ENCODE measurements at places on chromosomes 5 and 9.

DNA sequence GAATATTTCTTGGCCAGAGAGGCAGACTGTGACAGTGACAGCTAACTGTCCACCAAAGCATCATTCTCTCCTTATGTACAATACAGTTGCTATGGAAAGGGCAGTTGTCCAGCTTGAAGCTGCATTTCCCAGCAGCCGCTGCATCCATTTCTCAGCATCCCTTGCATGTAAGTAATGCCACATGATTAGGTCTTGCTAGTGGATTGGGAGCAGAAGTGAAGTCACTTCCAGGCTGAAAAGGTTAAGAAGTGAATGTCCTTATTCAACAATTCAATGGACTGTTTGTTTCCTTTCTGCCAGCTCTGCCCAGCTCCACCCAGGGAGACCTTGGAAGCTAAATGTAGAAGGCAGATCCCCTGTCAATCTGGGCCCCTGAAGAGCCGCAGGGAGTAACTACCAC is 26.1 kb upstream of the RETREG1 start:
- no peak for DNase-seq

- no peak for DNase-seq
Observed at GRCh38 chr9:107587191-107587963, 97.8 kb upstream of the KLF4 start.

DNA sequence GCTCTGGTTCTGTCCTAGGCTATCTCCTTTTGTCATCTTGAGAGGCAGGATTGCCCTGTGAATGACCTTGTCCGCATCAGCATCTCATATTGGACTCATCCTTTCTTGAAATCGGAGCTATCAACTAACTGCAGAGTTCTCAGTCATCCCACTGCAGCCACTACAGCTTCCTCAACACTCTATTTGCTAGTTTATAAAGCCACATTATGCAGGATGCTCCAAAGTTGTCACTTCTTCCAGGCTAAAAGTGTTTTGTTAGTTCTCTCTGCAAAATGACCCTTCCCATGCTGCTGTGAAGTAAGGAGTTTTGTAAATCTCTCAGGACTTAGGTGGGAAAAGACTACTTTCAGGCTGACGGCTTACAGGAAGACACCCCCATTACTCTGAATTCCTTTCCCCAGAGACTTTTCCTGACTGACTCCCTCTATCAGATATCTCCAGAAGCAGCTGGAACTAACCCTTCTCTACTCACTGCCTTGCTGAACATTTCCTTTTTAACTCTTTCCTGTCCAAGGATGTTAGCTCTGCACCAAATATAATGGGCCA is 257.6 kb downstream of the NFIB start:
- no peak for DNase-seq

GRCh38 chr9:4117835-4118610 is 181.8 kb downstream of the GLIS3 start:
- DNase-seq, result no peak

- no peak for DNase-seq
Observed at GRCh38 chr5:135543485-135544304, 7.9 kb upstream of the NEUROG1 start.

DNA sequence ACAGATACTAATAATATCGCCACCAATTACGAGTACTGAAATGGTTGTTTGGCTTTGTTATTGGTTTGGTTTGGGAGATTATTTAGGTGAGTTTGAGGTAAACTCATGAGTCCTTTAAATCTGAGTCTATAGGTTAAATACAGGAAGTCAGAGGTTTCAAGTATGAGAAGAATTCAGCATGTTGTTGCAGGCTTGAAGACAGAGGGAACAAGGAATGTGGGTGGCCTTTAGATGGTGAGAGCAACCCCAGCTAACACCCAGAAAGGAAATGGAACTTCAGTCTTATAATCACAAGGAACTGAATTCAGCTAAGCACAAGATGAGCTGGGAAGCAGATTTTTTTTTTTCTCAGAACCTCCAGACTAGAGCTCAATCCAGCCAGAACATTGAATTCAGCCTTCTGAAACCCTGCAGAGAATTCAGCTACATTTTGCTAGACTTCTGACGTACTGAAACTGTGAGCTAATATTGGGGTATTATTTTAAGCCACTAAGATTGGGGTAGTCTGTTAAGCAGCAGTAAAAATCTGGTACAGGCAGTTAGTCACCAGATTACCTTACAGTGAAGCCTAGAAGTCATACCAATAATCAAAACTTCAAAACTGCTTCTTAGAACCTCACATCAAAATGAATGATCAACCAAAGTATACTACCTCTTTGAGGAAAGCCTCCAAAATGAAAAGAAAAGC is 216.0 kb upstream of the PUM3 start:
- DNase-seq, result no peak

- DNase-seq, result no peak
Observed at GRCh38 chr9:127561491-127562278, 50.4 kb upstream of the STXBP1 start.

DNA sequence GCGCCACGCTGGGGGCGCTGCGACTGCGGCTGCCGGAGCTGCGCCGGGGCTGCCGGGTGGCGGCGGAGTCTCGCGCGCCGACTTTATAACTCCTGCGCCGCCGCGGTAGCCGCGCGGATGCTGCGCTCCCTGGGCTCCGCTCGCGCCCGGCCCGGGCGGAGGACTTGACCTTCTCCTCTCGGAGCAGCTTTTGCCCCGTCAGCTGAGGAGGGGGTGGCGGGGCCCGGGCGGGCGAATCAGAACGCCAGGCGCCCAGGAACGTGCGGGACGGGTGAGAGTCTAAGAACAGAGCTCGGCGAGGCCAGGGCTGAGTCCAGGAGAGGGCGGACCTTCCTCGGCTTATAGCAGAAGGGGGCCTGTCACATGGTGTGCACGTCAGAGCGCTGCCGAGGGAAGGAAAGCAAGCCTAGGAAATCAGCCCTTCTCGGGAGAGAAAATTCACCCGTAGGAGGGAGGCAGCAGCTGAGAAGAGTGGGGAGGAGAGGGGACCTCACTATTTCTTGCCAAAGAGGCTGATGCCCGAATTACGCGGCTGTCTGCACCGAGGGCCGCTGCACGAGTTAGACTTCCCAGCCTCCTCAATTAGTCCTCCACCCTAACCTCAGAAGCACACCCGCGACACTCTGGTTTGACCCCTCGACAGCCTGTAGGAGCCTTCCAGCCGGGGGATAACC is at the start of gene FOXD1:
Gene FOXD1 (minus strand): TSS at position 315 of the 674 bp plus-strand sequence. CDS start 415 bp downstream, outside the sequence.
- no peak for DNase-seq

DNA sequence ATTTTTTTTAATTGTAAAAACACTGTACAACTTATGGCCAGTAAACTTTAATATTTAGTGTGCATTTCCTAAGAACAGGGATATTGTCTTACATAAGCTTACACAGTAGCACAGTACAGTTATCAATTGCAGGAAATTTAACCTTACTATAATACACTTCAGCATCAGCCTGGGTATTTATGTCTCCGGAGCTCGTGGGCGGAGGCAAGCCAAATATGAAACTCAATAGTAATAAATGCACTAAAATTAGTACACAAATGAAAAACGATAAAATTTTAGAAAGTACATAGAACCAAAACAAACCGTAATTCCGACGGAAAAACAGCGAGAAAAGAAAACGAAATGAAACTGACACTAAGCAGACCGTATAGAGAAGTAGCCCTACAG is 91.2 kb downstream of the ANXA2R start:
- no peak for DNase-seq

GRCh38 chr5:140110646-140110957 is 3.3 kb upstream of the PURA start:
- DNase-seq, result no peak

- DNase-seq, result no peak
Observed at GRCh38 chr9:137972355-137972987, 94.9 kb downstream of the CACNA1B start.

DNA sequence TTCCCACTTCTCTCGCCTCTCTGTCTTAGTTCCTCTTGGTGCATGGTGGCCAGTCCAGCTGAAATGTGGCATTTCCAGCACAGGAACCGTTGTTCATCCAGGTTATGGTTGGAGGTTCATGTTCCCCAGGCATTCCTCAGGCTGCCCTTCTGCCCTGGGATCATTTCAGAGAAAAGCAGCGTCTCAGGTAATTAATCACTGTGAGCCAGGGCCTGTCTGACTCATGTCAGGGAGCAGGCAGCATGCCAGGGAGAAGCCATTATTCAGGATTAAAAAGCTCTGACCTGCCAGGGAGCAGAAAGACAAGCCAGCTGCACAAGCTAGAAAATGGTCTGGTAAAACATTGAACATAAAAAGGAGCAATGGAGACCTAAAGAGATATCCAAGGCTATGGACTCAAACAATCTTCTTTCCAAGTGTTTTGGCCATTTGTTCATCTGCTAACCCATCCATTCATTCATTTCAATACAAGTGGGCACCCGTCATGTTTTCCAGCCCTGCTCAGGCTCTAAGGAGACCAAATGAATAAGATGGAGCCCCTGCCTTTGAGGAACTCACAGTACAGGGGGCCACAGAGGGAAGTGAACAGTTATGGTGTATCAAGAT is 241.4 kb downstream of the DRD1 start:
- no peak for DNase-seq

DNA sequence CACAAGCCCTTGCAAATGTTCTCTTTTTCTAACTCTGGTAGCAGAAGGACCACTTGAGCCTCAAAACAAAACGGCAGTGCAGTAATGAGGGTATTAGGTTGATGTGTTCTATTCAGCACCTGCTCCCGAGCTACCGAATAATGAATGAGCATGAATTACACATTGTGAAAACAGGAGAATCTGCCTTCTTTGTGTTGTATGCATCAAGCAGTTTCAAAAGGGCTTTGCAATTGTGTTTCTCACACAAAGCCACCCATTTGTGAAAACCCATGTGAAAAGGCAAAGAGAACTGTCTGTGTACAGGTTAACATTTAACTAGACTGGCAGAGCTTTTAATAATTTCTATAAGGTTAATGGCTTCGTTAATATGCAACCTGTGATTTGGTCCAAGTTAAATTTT is 97.8 kb downstream of the STK32A start:
- DNase-seq, result no peak

DNA sequence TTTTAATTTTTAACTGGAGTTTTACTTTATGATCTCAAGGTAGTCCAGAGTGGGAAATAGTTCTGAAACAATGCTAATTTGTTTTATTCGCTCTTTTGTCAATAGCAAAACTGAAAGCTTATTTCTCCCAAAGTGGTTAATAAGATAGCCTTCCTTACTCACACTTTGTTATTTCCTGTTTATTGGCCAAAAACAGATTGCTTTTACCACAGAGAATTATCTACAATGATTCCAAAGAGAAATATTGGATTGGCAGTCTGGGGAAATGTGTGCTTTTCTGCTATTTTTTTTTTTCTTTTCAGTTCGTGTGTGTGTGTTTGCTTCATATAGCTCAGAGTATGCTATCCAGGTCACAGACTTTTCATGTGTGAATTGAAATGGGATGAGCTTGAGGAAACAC is 756.7 kb upstream of the RGMB start:
- DNase-seq, result no peak

- no peak for DNase-seq
Observed at GRCh38 chr5:58490402-58491050, 709 bp upstream of the GAPT start.

DNA sequence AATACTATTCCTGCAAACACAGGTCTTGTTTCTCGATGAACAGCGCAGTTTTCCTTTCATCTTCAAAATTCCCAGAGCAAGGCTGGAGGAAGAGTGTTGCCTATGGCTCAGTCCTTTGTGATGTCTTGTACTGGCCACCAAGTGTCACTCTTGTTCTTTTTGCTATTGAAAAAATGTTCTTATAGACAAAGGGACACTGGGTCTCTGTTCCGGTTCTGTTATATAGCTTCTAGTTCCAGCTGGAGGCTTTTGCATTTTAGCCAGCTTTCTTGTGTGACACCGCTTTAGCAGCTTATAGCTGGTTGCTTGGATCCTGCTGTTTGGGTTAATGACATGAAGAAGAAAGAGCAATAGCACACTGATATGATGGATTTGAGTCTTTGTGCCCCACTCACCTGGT is 343.7 kb upstream of the KCNN2 start:
- DNase-seq, result no peak

GRCh38 chr9:70539001-70539400 is 124.5 kb upstream of the KLF9 start:
- DNase-seq, result no peak

GRCh38 chr9:83432877-83433550 is 105.2 kb downstream of the FRMD3 start:
- DNase-seq, result no peak

DNA sequence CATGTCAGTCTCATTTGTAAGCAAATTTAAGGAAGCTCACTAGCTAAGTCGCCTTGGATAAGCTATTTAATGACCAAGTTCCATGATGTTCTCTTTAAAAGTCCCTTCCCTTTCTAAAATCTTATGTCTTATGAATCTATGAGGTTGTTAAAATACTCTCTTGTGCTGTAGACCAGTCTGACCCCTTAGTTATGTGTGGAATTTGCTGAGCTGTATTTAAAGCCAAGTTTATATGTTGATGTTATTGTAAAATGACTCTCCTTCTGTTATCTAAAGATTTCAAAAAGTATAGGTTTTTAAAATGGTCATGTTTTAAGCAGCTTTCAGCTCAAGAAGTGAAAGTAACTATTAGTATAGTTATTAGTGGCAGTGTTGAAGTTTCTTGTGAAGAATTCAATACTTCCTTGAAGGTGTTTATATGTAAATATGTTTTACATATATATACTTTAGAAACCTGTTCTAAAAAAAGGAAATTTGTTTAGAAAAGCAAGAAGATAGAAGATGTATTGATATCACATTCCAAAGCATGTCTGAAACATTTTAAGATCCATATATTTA is 92.2 kb downstream of the CDC42SE2 start:
- no peak for DNase-seq

DNA sequence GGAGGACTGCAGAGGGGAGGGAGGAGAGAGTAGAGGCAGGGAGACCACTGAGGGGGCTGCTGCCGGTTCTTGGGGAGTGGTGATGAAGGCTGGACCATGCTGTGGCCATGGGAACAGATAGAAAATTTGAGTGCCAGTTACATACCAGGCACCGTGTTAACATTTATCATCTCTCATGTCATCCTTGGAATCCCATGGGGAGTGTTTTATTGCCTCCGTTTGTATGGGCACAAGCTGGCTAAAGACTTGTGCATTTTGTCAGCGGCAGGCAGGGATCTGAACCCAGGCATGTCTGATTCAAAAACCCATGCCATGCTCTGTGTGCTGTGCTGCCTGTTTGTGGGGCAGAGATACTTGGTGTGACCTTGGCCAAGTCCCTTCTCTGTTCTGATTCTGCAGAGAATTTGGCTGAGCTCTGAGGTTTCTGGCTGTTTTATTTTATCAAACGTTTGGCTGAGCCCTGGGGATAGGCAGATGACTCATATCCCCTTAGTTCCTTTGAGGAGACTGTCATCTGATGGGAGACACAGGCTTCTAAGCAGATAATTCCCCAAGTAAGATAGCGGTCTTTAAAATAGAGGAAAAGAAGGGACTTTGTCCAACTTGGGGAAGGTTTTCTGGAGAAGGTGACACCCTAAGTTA is 22.2 kb downstream of the COL27A1 start:
- DNase-seq, result no peak

All from CMK (cell line).